ENCODE measurements at places on chromosomes 13 and 19.

- DNase-seq = no peak
These were observed 6.9 kb downstream of the KCTD12 start for GRCh38 chr13:76879203-76879882.

DNA sequence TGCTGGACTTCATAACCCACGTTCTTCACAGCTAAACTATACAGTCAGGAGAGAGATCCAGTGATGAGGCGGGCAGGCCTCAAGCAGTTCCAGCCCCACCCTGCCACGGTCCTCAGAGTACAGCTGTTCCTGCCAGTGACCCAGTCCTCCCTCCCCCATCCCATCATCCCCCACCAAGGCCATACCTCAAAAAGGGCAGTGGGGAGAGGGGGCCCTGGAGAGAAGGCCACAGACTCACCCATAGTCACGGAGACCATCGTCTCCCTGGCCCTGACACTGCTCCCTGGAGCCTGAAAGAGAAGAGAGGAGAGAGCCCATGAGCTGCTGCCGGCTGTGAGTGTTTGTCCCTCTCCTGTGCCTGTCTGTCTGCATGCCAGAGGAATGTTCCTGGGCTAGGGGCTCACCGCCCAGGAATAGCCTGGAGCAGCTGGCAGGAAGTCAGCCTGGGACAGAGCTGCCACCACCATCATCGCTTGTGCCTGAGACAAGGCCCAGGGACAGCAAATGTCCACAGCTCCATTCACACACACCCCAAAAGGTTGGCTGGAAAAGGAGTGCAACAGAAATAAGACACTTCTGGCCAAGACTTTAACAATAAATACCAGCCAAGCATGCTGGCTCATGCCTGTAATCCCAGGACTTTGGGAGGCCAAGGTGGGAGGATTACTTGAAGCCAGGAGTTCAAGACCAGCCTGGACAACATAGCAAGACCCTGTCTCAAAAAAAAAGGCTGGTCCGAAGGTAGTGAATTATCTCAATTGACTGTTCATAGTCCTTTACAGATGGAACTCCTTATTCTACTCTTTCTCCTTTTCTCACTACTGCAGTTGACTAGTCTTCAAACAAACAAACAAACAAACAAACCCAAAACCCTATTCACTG is 6.4 kb downstream of the C19orf47 start:
- DNase-seq = no peak

DNA sequence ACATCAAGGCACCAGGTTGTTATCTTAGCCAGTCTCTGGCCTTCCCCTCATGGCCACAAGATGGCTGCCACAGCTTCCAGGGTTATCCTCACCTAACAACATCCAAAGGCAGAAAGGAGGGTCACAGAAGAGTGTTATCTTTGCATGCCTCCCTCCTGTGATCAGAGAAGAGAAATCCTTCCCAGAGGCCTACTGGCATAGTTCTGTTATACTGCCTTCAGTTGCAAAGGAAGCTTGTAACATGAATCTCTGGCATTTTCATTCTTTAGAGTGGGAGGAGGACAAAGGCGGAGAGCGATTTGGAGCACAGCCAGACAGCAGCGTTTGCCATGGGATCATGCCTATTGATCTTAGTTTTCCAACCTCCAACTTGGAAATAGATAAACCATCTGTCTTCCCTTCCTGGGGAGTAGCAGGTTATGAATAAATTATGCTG is 135.7 kb downstream of the DNAJC15 start:
- DNase-seq = no peak

- DNase-seq = no peak
These were observed 23.5 kb upstream of the CCL25 start for GRCh38 chr19:8028951-8029491.

DNA sequence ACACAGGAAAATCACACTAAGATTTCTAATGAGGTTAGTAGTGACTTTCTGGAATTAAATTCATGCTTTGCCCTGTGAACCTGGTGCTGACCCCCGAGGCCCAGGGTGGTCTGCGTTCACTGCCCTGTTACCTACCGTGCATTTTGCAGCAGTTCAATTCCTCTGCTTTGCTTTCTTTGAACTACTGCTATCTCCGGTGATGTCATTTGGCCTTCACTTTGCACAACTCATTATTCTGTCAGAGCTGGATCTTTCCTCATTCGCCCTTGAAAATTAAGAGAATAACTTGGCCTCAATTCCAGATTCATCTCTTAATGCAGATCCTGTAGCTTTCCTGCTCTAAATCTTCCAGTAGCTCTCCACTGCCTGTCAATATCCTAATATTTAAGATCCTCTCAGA is 8.8 kb upstream of the LRRC63 start:
- DNase-seq = no peak
